ENCODE measurements at places on chromosomes 7 and 10. TPM values are rescaled to one million over a fixed set of nuclear protein-coding genes. Genes with fewer than 3 reads are reported as not detected.

Gene RSPH10B
- 0.05 TPM for total RNA-seq

Gene PTTG1IP2
- not detected for total RNA-seq

Gene CALML3
- total RNA-seq = not detected

Gene SRGN
- total RNA-seq = 91.0 TPM

Gene ITPRID1
- not detected for total RNA-seq

Gene GRM3
- not detected for total RNA-seq

Gene ITGB8
- 1.1 TPM for total RNA-seq

Gene UCN3
- total RNA-seq = not detected

Gene FAM171A1
- 27.0 TPM for total RNA-seq

Gene CYP2C19
- total RNA-seq = not detected

Gene CALHM3
- 0.50 TPM for total RNA-seq

All from A549 treated with Hydrocortisone at 1 μM for 4 hours (cell line).